LNCaP clone FGC (cell line): ENCODE measurements at places on chromosomes 1 and 21.

- no peak for DNase-seq
These were observed 191.9 kb upstream of the C1orf174 start for GRCh38 chr1:4091996-4092395.

DNA sequence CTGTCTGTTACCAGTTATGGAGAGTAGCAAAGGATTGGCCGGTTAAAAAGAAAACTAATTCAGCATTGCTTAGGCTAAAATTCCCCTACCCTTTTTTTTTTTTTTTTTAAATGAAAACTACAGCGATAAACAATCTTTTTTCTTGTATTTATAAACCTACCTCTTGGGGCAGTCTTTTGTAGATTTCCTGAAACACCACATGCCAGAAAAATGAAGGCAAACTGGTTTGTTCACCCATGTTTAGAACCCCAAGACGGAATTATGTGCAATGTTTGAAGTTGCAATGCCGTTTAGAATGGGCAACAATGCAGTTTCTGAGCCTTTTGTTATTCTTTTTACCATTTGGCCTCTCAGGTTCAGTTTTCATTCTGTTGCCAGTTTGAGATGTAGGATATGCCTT lies 59.1 kb downstream of the PRDM2 start:
- DNase-seq = peak; percentile 72

- no peak for DNase-seq
These were observed 511.0 kb upstream of the CAMK1G start for GRCh38 chr1:209072481-209072880.

GRCh38 chr21:16194788-16195537 lies 465.2 kb downstream of the USP25 start:
- DNase-seq = no peak

GRCh38 chr1:234658138-234658537 lies 48.2 kb upstream of the IRF2BP2 start:
- DNase-seq = no peak

DNA sequence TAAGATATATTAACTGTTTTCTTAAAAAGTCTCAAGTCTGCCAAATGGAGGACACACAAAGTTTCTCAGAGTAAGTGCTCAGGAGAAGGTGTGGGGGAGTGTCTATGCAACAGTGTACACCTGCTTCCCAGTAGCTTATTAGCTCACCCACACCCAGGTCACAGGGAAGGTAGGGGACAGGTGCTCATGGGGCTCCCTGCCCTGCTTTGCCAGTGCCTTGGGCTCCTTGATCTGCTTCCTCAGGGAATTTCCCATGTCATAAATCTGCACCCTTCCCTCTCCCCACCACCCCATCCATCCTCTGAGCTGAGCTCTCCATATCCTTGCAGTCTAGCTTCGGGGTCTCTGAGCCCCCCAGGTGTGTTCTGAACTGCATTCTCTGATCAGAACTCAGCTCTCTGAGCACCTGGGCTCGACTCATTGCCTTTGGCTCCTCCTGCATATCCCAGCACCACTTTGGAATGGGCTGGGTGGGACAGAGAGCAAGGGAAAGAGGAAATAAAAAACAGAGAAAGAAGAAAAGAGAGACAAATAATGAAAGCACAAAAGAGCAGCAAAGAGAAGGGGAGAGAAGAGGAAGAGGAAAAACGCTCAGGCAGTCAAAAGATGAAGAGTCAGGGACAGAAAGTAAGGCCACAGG lies 87.0 kb upstream of the ATP1B1 start:
- DNase-seq = no peak

DNA sequence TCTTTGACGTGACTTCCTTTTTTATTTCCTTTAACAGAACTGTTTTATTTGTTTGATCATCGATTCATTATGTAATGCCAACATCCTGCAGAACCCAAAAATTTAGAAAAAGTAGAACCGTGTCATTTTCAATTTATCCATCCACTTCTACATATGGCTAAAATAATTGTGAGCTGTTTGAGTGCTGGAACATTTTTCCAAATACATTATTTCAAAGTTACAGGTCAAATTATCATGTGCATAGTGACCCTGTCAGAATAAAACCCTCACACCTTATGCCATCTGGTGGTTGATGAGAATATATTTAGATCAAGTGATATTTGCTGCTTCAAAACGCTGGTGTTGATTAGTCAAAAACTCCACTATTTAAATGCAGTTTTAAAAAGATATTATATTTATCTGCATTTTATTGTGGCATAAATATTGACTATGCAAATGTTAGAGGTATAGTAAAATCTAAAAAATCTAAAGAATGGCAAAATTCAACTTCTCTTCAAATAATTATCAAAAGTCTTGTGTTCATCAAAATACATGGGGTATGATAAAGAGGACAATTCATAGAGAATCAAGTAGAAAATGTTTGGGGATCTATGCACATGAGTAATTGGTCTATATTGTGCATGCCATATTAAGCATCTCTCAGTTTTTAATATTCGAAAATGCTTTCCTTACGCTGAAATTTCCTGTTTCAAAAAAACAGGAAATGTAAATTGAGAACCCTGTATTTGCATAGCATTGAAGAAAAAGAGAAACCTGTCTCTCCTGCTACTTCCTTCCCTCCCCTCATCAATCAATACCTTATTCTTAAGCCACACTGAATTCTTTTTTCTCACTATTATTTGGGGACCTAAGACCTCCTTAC lies 39.7 kb downstream of the UBE2U start:
- peak; percentile 22 for DNase-seq

GRCh38 chr1:159944623-159945455 lies 574 bp downstream of the IGSF9 start:
- DNase-seq = no peak

DNA sequence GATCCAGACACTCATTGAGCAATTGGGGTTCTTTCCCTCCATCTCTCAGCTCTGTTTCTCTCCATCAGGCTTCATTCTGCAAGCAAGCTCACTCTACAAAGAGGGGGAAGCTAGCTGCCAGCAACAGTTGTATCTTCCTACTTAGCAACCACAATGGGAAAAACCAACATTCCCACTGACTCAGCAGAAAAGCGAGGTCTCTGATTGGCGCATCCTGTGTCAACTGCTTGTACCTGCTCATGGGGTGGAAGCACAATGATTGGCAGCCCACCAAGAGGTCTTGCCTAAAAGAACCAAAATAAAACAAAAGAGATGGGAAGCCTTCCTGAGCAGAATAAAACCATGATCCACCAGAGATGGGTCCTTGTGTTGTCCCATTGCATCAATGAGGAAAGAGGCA lies 4.0 kb upstream of the CDA start:
- DNase-seq = no peak

GRCh38 chr1:186337554-186337953 lies 37.5 kb downstream of the TPR start:
- no peak for DNase-seq

GRCh38 chr1:109532365-109533136 lies 7.1 kb upstream of the GPR61 start:
- no peak for DNase-seq

DNA sequence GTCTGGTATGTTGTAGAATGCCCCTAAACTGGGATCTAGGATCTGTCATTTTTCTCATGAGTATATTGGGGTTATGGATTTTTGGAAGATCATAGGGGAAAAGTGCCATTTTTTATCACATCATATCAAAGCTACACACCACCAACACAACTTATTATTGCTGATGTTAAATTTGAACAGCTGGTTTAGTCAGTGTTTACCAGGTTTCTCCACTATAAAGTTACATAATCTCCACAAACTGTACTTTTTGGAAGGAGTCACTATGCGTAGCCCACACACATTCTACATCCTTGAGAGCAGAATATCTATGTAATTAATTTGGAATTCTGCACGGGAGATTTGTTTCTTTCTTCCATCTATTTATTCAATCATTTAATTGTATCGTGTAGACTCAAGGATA lies 35.2 kb downstream of the RC3H1 start:
- DNase-seq = no peak

- DNase-seq = no peak
These were observed 43.6 kb upstream of the SYNC start for GRCh38 chr1:32746130-32746529.

DNA sequence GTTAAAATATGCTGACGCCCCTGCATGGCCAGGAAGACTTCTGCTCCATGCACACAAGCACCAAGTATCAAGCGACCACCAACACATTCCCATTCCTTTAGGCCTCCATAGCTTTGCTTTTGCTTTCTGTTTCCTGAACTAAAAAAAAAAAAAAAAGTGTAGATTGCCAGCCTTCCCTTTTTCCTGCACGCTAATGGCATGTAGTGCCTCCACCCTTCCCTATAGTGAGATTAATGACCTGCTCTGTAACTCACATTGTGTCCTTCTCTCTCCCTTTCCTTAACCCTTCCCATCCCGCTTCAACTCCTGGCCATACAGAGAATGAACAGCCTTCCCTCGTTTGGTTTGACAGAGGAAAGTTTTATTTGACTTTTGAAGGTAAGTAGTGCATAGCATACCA lies 57.1 kb upstream of the DYNLT5 start:
- DNase-seq = no peak

GRCh38 chr1:84870591-84870990 lies 22.4 kb downstream of the LPAR3 start:
- no peak for DNase-seq

DNA sequence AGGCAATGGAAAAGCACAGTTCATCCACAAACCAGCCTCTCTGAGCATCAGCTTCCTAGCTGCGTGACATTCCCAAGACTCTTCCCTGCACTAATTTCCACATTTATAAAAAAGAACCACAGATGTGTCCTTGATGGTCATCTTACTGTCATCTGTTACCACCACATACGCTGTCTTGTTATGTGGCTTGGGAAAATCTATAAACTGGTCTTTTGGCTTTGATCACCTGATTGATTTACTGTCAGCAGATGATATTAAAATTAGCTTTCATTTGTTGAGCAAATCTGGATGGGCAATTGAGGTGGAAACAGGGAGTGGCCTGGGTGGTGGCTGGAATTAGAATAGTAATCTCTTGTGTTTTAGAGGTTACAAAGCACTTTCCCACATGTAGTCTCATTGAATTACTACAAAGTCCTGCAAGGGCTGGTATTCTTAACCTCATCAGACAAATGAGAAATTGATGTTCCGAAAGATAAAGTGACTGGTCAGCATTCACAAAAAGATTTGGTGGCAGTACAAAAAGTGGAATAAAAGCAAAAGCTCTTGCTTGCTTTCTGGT lies 231.7 kb upstream of the SGIP1 start:
- no peak for DNase-seq

GRCh38 chr1:31584869-31585735 lies 8.8 kb downstream of the TINAGL1 start:
- no peak for DNase-seq

DNA sequence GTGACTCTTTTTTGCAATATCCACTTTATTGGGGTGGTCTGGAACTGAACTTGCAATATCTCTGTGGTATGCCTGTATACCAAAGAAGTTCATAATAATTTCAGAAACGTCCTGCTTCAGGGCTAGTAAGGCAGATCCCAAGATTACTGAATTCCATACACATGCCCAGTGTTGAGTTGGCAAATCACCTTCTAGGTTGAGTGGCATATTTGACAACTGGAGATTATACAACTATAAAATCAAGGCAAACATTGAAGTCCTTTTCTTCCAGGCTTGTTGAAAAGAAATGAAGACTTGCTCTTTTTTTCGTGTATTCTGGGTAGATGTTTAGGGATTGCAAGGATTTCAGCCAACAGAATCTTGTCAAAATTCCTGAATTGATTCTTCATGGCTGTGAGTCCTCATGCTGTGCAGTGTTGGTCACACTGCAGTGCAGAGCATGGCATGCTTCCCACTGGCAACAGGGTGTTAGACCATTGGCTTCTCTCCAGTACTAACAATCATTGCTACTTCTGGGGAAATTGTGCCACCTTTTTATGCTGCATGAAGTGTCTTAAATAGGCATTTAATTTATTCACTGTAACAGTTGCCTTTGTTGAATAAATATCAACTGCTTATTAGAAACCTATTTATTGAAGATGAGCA lies 367.1 kb upstream of the ADGRL4 start:
- peak; percentile 82 for DNase-seq

GRCh38 chr1:36076979-36077573 lies 6.8 kb upstream of the TEKT2 start:
- no peak for DNase-seq

GRCh38 chr1:5758000-5758858 lies 234.0 kb downstream of the NPHP4 start:
- DNase-seq = no peak

DNA sequence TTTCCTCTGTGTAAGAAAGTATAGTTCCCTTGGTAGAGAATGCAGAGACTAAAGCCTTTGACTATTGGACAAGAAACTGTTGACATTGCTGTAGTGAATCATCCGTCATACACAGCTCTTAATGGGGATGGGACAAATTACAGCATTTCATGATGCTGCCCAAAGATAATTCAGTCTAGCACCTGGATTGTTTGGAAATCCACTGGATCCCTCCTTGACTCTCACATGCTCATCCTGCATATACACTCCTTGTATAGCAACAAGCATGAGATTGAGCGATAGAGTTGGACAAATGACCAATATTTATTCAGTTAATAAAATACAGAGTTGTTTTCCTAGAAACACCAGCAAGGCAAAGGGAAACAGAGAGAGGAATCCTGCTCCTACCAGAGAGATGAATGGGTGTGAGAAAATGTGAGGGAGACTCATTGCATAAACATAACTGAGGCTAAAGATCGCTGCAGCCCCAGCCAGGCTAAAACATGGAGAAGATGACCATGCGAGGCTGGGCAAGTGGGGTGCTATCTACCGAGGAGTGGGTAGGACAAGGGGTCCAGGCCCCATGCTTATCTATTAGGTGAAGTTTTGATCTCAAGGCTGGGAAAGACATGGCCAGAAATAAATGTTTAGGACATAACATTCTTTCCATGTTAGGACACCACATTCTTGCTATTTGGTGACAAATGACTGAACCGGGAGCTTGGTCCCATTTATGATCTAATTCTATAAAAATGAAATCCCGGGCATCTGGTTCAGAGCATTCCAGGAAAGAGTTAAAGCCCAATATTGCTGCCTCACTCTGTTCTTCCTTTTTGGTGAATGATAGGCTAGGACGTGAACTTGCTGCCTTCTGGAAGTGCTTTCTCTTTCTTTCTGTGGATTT lies 153.2 kb downstream of the TGFB2 start:
- no peak for DNase-seq

DNA sequence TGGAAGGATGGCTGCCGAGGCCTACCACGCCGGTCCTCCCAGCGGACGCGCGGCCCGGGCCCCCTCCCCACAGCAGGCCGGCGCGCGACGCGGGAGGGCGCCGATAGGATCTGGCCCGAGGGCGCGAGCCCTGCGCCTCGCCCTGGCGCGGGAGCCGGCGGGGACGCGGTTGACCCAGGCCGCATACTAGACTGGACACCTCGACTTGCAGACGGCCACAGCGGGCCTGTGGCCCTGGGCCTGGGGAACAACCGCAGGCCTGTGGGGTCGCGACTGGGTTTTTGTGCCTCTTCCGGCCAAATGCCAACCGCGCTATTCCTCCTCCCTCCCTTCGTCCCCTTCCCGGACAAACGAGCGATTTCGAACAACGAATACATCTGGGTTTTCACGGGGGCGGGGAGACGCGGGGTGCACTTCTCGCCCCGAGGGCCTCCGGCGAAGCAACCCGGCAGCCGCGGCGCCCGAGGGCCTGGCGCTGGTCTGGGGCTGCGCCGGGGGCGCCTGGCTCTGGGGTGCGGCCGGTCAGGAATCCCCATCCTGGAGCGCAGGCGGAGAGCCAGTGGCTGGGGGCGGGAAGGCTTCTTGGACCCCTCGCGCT lies 2.4 kb downstream of the NHLH2 start:
- no peak for DNase-seq

GRCh38 chr1:63960326-63960725 lies 186.5 kb downstream of the ROR1 start:
- DNase-seq = no peak

GRCh38 chr21:38178653-38179470 lies 77.9 kb upstream of the KCNJ15 start:
- no peak for DNase-seq
